ENCODE measurements at places on chromosomes 1 and 21.

GRCh38 chr1:111887385-111887784, 102.1 kb downstream of the KCND3 start:
- DNase-seq, result no peak

DNA sequence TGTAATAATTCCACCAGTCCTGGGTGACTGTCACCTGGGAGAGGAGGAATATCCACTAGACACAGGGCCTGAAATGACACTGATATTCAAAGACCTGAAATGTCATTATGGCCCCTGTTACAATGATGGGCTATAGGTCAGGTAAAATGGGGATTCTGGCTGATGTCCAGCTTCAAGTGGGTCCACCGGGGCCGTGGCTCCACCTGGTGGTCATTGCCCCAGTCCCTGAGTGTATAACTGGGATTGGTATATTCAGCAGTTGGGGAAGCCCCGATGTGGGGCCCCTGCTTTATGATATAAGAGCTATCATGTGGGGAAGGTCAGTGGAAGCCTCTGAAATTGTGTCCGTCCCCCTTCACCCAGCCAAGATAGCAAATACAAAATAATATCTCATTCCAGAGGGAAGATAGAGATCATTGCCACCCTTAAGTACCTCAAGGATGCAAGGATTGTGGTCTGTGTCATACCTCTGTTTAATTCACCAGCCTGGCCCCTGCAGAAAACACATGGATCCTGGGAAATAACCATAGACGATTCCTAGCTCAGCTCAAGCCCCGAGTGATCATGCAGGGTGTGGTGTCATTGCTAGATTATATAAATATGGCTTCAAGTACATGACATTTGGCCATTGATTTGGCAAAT, 19.4 kb downstream of the PLEKHO1 start:
- DNase-seq, result peak; percentile 34

GRCh38 chr1:47866601-47867437, 130.4 kb downstream of the TRABD2B start:
- no peak for DNase-seq

DNA sequence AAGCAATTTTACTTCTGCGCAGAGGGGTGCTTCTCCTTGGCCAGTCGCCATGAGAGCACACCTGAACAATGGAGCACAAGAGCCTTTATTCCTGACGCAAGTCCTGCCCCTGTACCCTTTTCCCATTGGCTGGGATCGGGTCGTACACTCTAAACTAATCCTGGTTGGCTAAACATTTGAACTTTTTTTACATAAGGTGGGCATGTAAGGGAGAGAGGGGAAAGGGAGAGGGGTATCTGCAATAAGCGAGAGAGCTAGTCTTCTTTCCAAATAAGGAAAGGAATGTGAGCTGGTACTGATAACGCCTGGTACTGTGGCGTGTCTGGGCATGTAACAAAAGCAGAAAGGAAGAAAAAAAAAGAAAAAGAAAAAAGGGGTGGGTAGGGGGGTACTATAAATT, 21.8 kb downstream of the MFSD2A start:
- DNase-seq, result no peak

- no peak for DNase-seq
Measured at GRCh38 chr1:70072231-70072751, 133.1 kb downstream of the LRRC40 start.

- no peak for DNase-seq
Measured at GRCh38 chr1:221794935-221795334, 53.0 kb upstream of the DUSP10 start.

GRCh38 chr1:25003457-25004190, 73.5 kb upstream of the RUNX3 start:
- DNase-seq, result no peak

DNA sequence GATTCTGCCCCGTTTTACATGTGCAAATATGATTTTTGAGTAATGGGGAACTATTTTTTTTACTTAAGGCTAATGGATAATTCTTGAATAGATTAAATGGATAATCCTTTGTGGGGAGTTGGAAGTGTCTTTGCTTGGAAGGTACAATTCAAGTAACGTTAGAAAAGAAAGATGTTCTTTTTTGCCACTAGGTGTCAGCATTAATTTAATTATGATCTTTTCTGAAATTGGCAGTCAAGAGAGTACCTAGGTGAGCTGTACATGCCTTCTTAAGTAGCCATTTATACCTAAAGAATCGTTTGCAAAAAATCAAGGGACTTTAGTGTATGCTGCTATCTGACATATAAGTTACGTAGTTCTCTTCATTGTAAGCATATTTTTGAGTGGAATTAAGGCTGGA, 2.2 kb downstream of the FBXO28 start:
- DNase-seq, result no peak

DNA sequence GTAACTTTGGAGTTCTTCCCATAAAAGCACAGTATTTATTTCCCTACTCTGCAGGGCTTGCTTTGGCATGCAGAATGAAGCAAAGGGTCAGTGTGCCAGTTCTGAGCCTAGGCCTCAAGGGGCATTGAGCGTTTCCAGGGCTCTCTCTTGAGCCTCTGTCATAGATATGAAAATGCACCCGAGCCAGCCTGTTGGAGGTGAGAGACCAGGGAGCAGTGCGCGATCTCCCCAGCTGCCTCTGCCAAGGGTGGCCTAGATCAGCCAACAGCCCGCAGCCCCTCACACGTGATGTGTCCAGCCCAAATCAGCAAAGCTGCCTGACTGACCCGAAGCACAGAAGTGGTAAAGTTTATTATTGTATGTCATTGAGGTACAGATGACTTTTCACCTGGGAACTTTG, 63.7 kb downstream of the TENT5C start:
- DNase-seq, result no peak

- DNase-seq, result no peak
Measured at GRCh38 chr1:180839547-180839946, 73.2 kb upstream of the KIAA1614 start.

DNA sequence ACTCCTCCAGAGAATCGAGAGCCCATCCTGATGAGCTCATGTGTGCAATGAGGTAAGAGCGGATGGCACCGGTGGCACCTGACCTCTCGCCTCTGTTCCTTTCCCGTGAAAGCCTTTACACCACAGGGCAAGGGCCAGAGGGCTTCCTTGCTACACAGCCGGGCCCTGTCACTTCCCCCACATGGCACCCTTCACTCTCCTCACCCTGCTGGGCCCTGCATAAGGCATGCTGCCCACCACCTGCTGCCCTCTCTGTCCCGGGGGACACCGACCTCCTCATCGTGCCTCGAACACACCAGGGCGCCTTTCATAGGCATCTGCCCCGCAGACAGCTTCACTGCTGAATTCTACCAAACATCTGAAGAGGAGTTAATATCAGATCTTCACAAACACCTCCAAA, 45.1 kb upstream of the C1orf174 start:
- DNase-seq, result no peak

All from activated T-cell treated with anti-CD3 and anti-CD28 coated beads for 1 hour (primary cell).